ENCODE measurements at places on chromosomes 2 and 18.
A peak's percentile ranks its signal among the peaks of the same experiment; 100 is the strongest.

- DNase-seq: no peak
Observed at GRCh38 chr18:54679318-54680149, 88.5 kb downstream of the DYNAP start.

- DNase-seq: no peak
Observed at GRCh38 chr18:58596265-58596681, 32.6 kb downstream of the ALPK2 start.

DNA sequence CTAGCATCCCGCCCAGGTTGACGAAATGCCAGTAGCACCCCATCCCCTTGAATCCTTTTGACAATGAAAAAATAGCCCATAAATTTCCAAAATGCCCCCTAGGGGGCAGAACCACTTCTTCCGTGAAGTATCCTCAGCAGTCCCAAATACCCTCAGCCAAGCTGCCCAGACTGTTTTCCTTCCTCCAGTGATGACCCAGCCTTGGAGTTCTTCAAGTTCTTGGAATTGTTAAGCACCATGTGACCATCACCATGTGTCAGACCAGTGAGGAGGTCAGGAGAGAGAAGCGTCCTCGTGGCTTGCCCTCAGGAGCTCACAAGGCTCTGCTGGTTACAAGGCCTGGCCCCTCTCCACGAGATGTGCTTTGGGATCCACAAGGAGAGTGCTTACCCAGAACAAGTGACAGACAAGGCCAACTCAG lies 1.4 kb upstream of the SLC23A3 start:
- DNase-seq: peak; percentile 42

DNA sequence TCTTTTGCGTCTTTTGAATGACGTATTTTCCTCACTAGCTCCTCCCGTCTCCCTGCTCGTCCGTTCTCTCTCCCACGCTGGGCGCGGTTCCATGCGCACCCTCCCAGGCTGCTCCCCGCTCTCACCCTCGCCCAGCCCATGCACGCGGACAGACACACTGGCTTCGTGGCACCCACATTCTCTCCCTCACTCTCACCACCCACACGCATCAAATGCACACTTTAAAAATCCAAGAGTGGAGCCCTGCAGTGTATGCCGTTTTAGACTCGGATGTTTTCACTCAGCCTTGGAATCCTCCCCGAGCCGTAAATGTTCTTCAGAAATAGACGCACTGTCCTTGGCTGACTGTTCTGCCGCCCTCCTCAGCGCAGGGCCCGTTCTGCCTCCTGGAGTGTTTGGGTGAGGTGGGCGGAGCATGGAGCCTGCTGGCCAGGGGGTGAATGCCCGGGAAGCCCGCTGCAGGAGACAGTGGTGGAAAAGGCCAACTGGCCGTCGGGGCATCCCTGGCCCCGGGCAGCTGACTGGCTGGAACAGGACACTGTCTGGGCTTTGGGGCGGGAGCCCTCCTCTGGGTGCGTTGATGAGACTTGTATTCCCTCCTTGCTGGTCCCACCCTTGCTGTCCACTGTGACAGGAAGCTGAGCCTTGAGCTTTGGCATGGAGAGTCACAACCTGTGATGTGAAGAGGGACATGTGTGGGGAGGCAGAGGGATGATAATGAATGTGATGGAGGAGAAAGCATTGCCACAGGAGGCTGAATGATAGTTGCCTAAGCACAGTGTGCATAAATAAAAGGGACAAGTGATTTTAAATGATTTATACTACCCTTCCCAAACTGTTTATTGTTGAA lies 35.4 kb upstream of the LYPD6B start:
- DNase-seq: no peak

- DNase-seq: peak; percentile 28
Observed at GRCh38 chr2:25252291-25253152, 84.1 kb upstream of the POMC start.

DNA sequence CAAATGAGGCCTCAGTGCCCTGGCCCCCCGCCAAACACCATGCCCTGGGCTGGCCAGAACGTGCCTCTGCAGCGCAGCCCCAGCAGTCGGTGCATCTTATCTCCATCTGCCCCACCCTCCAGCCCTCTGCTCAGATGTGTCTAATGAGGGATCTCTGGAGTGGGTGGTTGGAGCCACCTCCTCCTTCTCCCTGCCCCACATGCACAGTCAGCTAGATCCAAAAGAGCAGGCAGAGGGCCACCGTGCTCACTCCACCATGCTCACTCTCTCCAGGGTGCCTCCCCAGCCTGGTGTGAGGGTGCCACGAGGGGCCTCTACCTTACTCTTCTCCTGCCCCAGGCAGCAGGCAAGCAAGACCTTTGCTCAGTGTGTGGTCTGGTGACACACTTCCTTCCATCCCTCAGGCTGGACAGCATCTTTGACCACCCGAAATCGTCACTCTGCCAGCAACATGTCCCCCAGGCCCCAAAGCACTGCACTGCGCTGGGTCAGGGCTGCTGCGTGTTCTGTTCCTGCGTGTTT lies 266.1 kb upstream of the HDAC4 start:
- DNase-seq: no peak

DNA sequence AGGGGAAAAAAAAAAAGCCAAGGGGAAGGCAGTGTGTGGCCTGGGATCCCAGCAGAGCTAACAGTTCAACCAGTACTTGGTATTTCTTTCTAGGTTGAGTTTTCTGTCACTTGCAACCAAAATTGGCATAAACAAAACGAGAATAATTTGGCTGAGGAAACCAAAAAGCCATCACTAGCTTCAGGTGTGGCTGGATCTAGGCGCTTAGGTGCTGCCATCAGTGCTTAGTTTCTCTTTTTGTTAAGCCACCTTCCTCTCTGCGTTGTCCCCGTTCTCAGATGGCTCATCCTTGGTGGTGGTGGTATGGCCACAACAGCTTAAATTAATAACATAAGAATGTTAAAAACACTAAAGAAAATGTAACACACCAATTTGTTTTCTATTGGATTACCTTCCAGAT lies 2.4 kb downstream of the EFHD1 start:
- DNase-seq: no peak

GRCh38 chr18:48539406-48540250 lies 797 bp downstream of the CTIF start:
- DNase-seq: peak; percentile 4

- no peak for DNase-seq
Observed at GRCh38 chr18:75775121-75775520, 347.6 kb upstream of the SMIM21 start.

GRCh38 chr2:190726255-190726654 lies 77.4 kb downstream of the NAB1 start:
- DNase-seq: no peak

GRCh38 chr2:64202206-64202845 lies 58.1 kb upstream of the PELI1 start:
- no peak for DNase-seq

DNA sequence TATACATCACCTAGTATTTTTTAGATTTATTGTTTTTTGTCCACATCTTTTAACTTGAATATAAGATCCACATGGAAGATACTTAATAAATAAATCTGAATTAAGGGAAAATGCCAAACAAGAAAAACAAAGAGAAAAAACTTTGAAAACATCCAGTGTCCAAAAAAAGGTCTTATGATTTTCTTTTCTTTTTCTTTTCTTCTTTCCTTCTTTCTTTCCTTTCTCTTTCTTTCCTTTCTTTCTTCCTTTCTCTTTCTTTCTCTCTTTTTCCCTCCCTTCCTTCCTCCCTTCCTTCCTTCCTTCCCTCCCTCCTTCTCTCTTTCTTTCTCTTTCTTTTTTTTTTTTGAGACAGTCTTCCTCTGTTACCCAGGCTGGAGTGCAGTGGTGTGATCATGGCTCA lies 29.6 kb upstream of the WIPF1 start:
- no peak for DNase-seq

DNA sequence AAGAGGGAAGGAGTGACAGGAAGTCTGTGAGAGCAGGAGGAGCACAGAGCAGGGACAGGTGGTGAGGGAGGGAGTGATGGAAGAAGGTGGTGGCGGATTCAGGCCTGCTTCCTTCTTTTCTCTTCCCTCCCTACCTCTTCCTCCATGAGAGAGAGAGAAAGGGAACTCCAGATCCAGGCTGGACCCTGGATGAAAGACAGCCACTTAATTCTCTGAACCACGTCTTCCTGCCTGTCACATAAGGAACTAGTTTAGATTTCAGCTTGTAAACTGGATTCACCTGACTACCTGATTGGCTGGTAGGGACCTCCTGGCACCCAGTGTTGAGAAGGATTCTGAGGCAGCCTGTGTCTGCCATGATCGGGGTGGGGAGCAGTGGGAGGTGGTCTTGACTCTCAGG lies 48.9 kb downstream of the PAX8 start:
- DNase-seq: no peak

Data from memory B cell (primary cell).